WERI-Rb-1 (cell line): ENCODE measurements at places on chromosomes 5 and 9.

GRCh38 chr9:114124666-114125475 is 25.8 kb upstream of the KIF12 start:
- DNase-seq: no peak

GRCh38 chr5:109479260-109479860 is 69.6 kb upstream of the PJA2 start:
- DNase-seq: no peak

- no peak for DNase-seq
Observed at GRCh38 chr9:127506814-127507750, 55.8 kb downstream of the LRSAM1 start.

DNA sequence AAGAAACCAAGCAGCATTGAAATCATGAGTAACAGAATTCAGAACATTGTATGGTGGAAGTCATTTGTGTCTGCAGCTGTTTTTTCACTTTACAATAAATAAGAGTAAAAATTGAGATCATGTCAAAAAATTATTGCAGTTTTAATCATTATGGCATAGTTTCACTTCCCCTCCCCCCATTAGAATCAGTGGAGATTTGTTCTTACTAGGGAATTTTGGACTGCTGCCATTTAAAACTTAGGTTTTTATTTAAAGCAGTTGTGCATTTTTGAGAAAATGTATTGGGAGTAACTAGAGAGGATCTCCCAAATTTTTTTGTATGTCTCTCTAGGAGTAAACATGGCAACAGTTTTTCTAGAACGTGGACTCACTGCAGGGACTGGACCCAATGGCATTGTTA is 20.4 kb downstream of the GTF3C4 start:
- no peak for DNase-seq

DNA sequence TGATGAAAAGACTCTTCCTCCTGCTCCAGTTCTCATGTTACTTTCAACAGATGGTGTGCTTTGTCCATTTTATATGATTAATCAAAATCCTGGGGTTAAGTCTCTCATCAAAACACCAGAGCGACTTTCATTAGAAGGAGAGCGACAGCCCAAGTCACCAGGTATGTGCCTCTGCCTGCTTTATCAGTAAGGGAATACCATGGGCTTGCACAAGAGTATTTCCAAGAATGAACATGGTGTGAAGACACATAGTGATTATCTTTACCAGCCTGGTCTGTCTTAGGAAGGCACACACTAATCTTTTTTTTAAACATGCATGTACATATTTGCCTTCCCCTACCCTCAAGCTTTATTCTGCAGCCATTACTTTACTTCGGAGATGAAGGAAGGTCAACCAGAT is 15.2 kb downstream of the NUP214 start:
- no peak for DNase-seq

DNA sequence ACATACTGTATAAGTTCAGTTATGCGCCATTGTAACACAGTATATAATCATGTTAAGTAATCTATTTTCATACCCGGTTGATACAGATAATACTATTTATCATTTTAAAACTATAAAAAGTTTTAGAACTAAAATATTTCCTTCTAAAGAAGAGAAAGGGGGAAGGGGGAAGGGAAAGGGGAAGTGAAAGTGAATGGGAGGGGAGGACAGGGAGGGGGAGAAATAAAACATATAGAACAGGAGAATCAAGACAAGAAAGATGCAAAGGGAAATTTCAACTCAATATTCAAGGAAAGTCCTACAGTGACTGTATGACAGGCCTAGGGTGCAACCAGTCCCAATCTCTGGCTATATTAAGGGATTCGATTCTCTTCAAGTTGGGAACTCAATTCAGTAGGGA is 1278.8 kb downstream of the MAT2B start:
- no peak for DNase-seq

GRCh38 chr5:134043793-134044792 is 39.3 kb upstream of the VDAC1 start:
- no peak for DNase-seq

DNA sequence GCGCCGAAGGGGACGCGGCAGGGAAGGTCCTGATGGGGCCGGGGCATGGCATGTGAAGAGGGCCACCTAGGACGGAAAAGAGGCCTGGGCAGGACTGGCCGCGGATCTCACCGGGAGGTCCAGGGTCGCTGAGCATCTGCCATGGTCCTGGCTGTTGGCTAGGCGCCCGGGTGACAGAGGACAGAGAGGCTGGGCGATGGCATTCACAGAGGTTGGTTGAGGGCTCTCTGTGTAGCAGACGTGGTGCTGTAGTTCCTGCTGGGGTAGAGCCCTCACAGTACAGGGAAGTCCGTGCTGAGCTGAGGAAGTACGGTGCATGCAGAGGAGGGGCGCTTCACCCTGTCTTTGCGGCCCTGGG is 427 bp downstream of the PCYOX1L start:
- DNase-seq: peak; percentile 41

- DNase-seq: no peak
Observed at GRCh38 chr5:14385019-14385418, 196.6 kb upstream of the OTULINL start.

DNA sequence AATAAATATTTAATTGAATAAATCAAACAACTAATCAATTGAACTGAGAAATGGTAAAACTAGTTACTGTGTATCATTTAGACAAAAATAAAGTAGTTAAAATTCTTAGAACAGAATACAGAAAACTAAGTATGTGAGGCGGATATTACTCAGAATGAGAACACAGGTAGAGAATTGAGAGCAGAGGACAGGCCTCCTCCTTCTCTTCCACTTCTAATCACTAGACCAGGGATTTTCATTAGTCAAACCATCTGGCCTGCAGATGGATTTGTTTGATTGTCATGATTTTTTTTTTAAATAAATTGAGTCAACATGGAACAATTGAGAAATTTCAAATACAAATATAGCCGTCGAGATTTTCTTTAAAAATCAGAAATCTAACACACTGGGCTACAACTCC is 198.6 kb upstream of the HMHB1 start:
- DNase-seq: no peak

DNA sequence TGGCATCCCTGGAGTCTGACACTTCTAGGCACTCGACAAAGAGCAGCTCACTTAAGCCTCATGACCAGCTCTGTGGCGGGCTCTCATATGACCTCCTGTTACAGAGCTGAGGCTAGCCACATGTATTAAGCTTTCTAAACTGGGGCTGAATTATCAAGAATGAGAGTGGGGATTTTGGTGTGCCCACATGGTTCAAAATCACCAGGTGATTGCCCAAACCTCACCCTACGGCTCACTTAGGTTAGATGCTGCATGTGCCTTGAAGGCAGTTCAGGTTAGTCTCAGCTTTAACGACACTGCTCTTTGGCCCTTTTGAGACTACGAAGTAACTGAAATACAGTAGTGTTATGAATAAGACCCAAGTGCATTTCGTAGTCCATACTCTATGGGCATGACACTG is 39.4 kb upstream of the SMIM32 start:
- no peak for DNase-seq

- DNase-seq: no peak
Observed at GRCh38 chr5:130796902-130797301, 368.2 kb downstream of the HINT1 start.

DNA sequence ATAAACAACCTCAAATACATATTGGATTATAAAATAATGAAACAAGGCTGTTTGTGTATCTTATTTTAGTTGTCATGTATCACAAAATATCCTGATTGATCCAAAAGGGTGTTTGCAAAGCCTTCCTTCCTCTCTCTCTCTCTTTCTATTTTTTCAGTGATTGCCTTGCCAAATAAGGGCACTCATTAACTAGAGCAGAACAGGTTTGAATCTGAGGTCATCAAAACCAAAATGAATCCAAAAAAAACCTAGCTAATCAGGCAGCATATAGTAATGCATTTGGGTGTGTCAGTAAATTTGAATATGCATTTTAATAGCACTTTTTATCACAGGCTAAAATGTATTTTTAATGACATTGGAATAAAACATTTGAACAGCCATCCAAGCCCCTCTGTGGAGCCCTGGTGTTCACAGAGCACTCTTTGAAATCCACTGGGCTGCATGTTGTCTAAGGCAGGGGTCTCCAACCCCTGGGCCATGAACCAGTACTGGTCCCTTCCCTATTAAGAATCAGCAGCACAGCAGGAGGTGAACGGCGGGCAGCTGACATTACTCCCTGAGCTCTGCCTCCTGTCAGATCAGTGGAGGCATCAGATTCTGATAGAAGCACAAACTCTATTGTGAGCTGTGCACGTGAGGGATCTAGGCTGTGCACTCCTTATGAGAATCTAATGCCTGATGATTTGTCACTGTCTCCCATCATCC is 171.8 kb upstream of the RAI14 start:
- no peak for DNase-seq

GRCh38 chr9:103799959-103800358 is 294.1 kb upstream of the SMC2 start:
- DNase-seq: no peak

GRCh38 chr5:124755565-124755964 is 9.1 kb upstream of the ZNF608 start:
- peak; percentile 17 for DNase-seq

DNA sequence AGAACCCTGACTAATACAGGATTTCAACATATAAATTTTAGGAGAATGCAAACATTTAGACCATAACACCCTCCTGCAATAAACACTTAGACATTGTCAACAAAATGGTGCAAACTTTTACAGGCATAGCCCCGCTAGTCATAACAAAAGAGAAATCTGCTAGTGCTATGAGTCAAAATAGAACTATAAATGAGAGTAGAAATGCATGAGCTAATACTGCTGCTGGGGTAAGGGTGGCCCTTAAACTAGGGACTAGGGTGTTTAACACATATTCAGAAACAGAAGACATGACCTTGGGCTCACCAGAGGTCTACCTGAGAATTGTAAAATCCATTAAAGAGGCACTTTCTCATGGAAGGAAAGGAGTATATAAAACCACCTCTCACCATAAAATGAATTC is 131.6 kb downstream of the TLR4 start:
- DNase-seq: no peak

DNA sequence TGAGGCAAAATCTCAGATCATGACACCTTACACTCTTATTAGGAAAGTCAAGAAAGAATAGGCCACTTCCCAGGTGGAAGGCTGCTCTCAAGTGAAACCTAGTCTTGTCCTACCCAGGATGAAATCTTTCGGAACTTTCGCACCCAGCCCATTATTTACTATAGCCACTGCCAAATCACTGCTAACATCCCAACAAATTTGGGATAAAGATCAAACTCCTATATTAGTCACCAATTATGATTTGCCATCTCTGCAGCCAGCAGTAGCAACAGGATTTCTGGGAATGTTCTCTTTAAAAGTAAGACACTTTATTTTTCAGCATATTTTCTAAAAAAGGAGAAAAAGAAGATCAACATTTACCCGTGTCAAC is 224.6 kb downstream of the GAS1 start:
- DNase-seq: no peak

DNA sequence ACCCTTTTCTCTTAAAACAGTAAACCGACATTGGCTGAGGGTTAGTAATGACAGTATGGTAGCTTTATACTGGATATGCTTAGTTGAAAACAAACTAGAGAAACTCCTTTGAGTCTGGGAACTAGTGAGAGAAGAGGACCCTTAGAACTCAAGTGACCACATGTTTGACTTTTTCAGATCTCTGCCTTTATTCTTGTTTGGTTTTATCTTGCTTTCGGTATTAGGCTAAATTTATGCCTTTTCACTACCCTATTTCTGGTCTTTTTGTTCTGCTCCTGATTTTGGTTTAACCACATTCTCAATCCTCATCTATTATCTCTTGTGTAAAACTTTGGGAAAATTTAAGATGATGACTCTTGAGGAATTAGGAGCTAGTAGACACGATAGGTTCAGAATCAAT is 11.0 kb downstream of the SNAPC3 start:
- DNase-seq: no peak

GRCh38 chr9:96171728-96172127 is 130.2 kb downstream of the HSD17B3 start:
- DNase-seq: no peak

- DNase-seq: no peak
Observed at GRCh38 chr9:132481053-132481849, 71.2 kb downstream of the CFAP77 start.

- DNase-seq: no peak
Observed at GRCh38 chr5:27140831-27141230, 102.4 kb upstream of the CDH9 start.

GRCh38 chr9:125758986-125759763 is 12.0 kb downstream of the PBX3 start:
- no peak for DNase-seq

GRCh38 chr9:38186404-38187115 is 117.5 kb upstream of the SHB start:
- no peak for DNase-seq

- no peak for DNase-seq
Observed at GRCh38 chr5:6556089-6556801, 76.6 kb downstream of the NSUN2 start.

DNA sequence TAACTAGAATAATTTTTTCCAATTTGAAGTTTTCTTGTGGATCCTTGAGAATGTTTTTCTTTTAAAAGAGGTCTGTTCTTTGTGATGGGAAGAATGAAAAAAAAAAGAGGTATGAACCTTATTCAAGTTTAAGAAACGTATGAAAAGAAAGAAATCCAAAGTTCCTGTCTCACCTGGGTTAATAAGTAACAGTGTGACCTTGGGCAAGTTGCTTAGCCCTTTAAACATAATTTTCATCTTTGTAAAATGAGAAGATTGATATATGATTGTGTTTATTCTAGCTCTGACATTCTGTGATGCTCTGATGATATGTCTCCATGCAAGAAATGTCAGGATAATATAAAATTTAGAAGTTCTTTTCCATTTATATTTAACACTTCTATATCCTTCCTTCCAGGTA is 19.3 kb downstream of the SLC26A2 start:
- DNase-seq: no peak

DNA sequence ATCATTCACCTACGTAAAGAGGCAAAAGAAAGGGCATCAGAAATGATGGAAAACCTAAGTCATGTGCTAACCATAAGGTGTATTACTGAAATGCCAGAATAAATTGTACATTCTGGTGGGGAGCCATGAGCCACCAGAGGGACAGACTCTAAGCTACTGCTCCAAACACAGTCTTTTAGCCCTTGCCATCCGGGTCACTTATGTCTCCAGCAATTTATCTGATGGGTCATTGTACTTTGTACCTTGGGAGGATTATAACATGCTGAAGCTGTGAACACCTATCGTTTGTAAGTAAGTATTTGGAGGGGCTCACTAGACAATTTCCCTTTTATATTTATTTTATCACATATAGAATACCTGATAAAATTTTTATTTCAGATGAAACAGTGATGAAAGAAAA is 495.1 kb downstream of the KIF4B start:
- no peak for DNase-seq

DNA sequence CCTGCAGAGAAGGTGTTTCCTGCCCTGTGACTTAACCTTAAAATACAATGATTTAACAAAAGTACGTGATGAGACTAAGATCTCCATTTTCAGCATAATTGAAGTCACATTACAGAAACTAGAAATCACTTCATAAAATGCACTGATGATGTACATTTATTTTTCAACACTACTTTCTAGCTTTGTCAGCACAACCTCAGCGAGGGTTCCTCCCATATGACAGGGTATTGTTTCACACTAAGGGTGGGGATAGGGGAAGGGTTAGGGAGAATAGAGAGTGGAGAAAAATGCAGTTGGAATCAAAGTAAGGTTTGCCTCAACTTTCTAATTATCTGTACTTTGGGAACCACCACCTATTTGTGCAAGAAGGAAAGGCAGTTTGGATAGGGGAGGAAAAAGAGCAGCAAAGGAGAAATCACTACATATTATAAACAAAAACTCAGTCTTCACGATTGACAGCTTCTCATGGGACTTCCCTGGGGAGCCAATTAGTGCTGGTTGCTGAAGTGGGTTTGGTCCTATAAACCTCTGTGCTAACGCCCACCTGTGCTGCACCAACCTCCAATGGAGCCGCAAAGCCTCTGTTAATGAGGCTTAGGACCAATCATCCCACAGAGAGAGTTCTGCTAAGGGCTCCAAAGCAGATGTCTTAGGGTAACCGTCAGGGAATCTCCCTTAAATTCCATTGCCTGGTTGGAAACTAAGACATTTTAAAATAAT is 369.2 kb upstream of the PDE4D start:
- DNase-seq: no peak
